Cardiac septum (tissue), 1 donor: ENCODE measurements at places on chromosomes 1 and 21. TPM values are rescaled to one million over a fixed set of nuclear protein-coding genes. Genes with fewer than 3 reads are reported as not detected.

Gene PRDM16
- total RNA-seq, result 12.9 TPM

Gene CD247
- total RNA-seq, result 0.57 TPM

Gene TMEM200B
- total RNA-seq, result 2.1 TPM

Gene AUNIP
- total RNA-seq, result not detected

Gene DYNLT4
- total RNA-seq, result not detected

Gene TMEM52
- 0.70 TPM for total RNA-seq

Gene DNM3
- 2.4 TPM for total RNA-seq

Gene IFI44
- 8.2 TPM for total RNA-seq

Gene KANK4
- 0.16 TPM for total RNA-seq

Gene SLC6A9
- 1.8 TPM for total RNA-seq

Gene SGIP1
- 7.0 TPM for total RNA-seq

GRCh38 chr1:246959944-246960693, 28.4 kb upstream of the AHCTF1 start:
- DNase-seq, result no peak

GRCh38 chr21:46561445-46562090, 43.3 kb downstream of the S100B start:
- DNase-seq, result no peak

DNA sequence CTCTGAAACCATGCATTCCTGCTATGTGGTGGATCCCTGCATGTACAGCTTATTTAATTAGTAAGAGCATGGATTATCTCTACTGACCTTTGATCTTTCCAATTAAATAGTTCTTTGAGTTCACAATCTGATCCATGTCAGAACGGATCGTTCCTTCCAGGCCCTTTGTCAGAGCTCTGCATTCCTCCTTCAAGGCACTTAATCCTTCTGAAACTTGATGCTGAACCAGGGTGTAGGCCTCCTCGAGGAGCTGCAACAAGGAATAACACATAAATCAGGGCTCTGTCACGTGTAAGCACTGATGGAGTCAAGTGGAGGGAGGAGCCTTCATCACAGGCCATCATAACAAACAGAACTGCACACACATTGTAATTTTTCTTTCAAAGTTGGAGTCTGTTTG, 68.4 kb upstream of the EDEM3 start:
- DNase-seq, result no peak

- DNase-seq, result no peak
Measured at GRCh38 chr1:213268221-213268620, 217.2 kb downstream of the RPS6KC1 start.

GRCh38 chr1:2493691-2494322, 17.7 kb downstream of the PLCH2 start:
- no peak for DNase-seq

DNA sequence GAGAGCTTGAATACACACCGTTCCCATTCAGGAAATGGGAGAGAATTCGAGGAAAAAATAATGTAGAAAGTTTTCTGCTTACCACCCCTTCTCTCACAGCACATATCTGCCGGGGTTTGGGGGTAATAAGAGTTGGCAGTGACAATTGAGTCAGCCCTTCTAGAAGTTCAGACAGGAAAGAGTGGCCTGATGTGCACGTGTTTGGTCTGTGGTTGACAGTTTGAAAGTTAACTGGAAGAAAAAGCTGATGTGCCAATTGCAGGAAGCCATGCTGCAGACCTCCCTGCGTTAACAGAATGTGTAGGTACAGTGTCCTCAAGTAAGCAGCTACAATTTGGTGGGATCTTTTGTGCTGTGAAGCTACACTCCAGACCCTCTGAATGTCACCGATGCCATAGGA, 50.9 kb downstream of the DHX9 start:
- no peak for DNase-seq

- DNase-seq, result no peak
Measured at GRCh38 chr21:45595574-45596295, 47.8 kb upstream of the PCBP3 start.

GRCh38 chr21:36804874-36805611, 106.1 kb downstream of the SIM2 start:
- DNase-seq, result no peak

DNA sequence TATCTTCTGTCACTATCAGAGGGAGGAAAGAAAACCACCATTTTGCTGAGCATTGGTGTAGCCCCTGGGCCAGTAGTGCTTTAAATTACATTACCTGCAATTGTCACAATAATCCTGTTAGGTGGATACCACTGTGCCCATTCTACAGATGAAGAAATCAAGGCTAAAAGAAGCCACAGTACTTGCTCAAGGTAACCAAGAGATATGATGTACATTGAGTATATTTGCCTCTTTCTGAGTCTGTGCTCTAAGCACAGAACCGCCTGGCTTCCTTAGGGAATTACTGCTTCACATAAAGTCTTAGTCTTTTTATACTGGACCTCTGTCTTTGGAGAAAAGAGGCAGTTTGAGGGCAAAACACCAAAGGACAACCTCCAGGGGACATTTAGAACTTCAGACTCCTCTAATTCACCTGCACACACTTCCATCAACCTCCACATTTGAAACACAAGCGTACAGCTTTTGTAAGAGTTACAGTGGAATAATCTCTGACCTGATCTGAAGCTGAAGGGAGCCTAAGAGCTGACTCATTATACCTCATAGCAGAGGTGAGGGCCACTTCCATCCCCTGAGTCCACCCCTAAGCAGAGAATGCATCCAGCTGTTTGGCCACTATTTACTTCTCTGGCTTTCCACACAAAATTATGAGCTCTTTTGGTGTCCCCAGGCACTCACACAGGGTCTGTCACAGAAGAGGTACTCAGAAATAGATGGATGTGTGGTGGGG, 61.8 kb downstream of the PLPP3 start:
- no peak for DNase-seq

DNA sequence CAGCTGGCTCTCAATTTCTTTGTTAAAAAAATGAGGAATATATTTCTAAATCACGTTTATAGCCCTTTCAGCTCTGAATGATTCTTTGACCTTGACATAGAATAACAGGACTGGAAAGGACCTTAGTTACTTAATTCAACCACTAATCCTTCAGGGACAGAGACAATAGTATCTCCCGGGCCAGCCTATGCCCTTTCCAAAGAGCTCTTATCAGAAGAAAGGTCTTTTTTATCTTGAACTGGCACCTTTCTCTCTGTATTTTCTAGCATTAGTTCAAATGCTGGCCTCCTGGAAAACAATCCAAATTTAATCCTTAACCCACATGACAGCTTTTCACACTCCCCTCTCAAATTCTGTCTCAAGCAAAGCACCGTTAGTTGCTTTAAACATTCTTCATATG, 44.8 kb upstream of the FBXO28 start:
- DNase-seq, result no peak

DNA sequence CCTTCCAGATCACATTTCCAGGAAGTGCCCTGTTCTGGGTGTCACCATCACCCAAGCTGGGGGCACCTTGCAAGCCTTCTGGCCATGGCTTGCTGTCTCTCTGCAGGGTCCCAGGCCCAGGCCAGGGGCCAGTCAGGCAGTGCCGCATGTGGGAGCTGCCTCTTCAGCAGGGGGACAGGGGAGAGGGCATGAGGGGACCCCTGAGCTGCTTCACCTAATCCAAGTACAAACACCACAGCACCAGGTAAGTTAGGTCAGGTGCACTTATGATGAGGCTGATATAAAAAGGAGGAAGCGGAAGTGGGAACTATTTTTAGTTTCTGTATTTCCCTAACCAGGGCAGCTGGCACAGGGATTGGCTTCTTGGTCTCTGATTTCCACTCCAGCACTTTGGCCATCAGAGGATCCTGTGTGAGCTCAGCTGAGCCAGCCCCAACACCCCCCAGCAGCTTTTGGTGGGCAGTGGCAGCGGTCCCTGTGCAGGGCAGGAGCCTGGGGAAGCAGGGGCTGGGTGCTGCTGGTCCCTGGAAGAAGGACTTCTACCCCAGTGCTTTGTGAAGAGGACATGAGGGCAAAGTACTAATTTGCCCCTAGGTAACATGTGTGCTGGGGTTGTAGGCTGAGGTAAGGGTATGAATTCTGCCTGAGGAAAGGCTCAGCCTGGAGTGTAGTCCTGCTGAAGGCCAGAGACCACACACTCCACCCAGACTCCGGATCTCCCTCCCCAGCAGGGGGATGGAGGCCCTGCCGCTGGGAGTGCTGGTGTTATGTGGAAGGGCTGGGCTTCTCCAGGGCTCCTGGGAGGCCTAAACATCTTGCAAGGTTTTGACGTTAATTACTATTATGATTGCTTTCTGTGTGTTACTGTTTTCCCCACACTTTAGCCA, 3.3 kb upstream of the PCBP3 start:
- no peak for DNase-seq

DNA sequence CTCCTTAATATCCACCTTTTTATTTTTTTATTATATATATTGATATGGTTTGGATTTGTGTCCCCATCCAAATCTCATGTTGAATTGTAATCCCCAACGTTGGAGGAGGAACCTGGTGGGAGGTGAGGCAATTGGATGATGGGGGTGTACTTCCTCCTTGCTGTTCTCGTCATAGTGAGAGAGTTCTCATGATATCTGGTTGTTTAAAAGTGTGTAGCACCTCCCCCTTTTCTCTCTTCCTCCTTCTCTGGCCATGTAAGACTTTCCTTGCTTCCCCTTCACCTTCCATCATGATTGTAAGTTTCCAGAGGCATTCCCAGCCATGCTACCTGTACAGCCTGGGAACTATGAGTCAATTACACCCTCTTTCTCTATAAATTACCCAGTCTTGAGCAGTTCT, 22.7 kb upstream of the CCSAP start:
- no peak for DNase-seq

DNA sequence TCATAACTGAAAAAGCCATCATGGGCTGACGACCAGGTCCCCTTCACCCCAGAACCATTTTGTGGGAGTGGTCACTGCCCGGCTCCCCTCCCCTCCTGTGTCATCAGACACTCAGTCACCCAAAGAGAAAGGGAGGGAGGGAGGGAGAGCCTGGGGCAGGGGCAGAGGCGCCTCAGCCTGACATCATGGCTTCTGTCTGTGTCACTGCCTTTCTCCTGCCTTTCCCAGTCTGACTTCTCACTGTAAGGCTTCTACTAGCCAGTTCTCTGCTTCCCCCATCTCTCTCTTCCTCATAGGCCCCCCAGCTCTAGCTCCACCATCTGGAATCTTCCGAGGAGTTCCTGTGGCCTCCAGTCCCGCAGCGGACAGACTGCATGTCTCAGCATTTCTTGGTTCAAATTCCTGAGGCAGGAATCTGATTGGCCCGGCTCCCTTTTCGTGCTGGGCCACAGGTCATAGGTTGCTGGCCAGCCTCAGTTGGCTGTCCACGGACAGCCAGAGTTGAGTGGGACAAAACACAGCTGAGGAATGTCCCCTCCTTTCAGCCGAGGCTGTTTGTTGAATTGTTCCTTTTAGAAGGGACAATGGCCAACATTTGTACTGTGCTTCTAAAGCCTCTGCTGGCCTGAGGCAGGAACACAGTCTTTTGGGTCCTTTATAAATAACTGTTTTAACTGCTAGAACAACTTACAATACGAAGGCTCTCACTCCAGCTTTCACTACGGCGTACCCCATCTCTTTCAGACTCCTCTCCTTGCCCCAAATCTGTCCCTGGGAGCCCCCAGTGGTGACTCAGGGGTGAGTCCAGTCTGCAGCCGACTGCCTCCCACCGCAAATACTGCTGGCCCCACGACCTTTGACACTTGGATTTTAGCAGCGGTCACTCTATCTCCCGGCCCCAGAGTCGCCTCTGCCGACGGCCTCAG, 18.7 kb upstream of the KANK4 start:
- no peak for DNase-seq

DNA sequence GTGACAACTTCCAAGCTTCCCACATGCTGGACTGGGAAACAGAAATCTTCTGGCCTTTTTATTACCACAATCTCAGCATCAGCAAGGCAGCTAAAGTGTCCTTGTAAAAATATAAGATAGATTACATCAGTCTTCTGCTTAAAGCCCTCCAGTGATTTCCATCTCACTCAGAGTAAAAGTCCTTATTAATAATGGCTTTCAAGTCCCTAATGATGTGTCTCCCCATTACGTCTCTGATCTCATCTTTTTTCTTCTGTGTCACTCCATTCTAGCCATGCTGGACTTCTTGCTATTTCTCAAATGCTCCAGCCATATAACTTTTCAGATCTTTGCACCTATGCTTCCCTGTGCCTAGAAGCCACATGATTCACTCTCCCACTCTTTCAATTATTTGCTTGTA, 22.1 kb downstream of the PAPPA2 start:
- DNase-seq, result no peak

GRCh38 chr1:53625766-53626520, 113.0 kb downstream of the GLIS1 start:
- no peak for DNase-seq

GRCh38 chr1:78553859-78554258, 63.1 kb downstream of the PTGFR start:
- DNase-seq, result no peak

DNA sequence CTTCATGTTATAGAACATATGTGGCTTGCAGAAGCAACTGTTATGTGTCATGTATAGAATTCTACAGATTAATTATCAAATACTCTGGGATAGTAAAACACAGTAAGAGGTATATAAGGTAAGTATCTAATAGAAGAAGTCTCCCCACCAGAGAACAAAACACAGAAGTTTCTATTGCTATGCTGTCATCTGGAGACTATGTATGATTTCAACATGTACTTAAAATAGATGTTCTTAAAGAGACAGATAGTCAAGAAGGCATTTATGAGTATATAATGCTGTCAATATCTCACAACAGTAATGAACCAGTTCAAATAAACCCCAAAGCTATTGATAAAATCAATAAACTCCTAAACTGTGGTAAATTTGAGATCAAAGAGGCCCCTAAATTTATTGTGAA, 8.1 kb upstream of the ADCY10 start:
- DNase-seq, result no peak

DNA sequence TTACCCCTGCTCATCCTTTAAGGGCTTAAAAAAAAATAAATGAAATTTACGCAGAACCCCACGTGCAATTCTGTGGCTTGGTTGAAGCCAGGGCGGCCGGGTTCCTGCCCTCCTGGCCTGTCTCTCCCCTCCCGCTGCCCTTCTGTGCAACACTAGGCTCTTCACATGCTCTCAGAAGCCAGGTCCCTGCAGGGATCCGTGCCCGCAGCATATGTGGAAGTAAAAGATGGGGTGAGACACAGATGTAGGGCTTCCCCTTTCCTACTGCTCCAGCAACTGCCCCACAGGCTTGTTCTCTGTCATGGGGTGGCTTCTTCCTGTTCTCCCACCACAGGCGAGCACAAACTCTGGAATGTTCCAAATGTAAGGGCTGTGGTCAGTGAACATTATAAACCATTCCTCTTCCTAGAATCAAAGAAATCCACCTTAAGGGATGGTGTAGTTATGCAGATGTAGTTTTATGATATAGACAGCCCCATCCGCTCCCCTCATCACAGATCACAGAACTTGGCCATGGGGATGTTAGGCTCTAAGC, 535.4 kb downstream of the KIF26B start:
- DNase-seq, result peak; percentile 70

DNA sequence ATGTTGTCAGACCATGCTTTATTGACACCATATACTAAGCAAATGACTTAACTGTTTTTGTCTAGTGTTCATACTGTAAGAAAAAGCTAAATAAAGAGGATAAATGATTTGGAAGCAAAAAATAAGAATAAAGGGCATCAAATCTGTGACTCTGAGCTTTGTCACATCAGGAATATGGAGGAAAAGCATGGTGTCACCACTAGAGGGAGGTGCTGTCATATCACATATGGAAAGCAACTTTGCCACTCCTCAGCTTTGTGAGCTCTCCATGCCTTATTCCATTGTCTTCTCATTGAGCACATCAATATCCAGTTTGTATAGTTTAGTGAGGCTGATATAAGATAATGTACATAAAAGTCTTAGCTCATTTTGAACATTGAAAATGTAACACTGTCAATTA, 20.8 kb upstream of the GBP1 start:
- no peak for DNase-seq
